ENCODE measurements at places on chromosomes 2 and 18.

GRCh38 chr2:183126635-183127034, 2.4 kb downstream of the NUP35 start:
- no peak for DNase-seq

DNA sequence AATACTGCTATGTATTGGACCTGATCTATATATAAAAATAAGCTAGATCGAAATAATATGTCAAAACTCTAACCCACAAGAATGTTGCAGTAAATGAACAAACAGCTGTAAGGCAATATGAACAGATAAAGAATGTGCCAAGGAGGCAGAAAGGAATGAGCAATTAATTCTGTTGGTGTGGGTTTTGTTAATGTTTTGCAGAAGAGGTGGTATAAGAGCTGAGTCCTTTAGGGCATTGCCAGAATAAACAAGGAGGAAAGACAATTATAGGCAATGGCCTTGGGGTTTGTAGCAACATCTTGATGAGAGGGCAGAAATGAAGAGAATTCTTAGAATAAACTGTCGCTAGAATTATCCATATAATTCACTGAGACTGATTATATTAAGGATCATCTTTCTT, 240.9 kb upstream of the GULP1 start:
- DNase-seq, result peak; percentile 84

DNA sequence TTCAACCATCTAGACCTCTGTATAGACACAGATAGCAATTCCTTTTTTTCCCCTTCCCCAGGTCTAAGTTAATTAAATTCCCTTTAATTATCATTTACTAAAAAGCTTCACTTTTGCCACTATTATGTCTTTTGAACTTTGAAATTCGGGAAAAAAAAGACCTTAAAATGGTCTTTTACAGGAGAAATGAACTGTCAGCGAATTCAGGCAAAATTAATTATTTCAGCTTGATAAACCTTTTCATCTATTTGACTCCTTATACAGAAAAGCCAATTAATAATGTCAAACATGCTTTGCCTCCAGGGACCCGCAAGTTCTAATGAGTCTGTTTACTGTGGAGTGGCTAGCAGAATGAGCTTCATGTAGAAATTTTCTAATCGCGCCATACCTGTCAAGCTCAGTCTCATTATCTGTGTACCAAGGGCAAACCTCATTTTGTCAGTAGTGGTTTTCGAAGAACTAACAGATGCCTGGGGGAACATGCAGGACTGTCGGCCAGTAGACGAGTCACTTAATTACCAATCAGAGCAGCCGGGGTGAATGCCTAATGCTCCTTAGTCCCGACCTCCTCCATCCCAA, 287.7 kb downstream of the INSIG2 start:
- no peak for DNase-seq

DNA sequence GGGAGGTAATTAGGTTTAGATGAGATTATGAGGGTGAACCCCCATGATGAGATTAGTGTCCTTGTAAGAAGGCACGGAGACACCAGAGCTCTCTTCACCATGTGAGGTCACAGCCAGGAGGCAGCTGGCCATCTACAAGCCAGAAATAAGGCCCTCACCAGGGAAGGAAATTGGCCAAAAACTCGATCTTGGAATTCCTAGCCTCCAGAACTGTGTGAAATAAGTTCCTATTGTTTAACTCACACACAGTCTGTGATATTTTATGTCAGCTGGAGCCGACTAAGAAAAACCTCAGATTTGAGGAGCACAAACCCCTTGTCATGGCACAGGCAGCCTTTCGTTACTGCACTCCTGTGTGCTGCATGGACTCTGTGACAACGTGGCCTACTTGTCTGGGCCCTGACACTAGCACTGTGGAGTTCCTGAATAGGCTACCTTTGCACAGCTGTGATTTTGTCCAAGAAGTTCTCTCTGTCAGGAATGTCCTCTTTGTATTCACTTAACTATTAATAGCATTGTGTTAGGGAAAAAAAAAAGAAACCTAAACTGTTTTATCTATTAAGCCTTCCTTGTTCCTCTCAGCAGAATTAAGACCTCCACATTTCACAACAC, 319.8 kb downstream of the TDRD15 start:
- DNase-seq, result peak; percentile 4

DNA sequence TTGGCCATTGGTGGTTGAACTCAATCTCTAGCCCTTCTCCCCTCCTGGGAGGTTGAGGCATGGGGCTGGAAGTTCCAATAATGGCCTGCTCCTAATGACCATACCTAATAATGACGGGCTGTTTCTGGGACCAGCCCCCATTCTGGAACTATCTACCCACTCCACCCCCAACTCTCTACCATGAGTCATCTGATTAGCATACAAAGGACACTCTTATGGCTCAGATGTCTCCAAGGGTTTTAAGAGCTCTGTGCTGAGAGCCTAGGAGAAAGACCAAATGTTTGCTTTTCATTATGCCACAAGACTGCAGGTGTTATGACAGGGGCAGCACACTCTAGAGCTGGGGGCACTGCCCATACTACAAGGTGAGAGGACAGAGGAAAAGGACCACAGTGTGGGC, 137.0 kb upstream of the NCKAP5 start:
- peak; percentile 30 for DNase-seq

- DNase-seq, result peak; percentile 78
Observed at GRCh38 chr2:134408386-134408785, 154.5 kb downstream of the MGAT5 start.

GRCh38 chr2:218569661-218570500, 1.2 kb downstream of the CNOT9 start:
- DNase-seq, result peak; percentile 48

DNA sequence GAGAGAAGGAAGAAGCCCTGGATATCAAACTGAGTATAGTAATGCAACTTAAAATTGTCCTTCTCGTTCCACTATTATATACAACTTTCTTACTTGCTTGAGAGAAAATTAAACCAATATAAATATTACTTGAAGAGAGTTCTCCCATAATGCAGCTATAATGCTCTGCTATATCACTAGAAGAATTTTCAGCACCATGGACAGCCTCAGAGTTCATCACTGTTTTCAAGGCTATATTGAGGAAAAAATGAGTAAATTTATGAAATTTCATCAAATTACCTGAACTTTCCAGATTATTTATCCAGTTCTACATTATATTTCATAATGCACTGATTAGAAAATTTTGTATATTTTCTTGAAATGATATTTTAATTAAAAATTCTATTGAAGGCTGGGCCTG, 1053.5 kb upstream of the FAM98A start:
- peak; percentile 7 for DNase-seq

DNA sequence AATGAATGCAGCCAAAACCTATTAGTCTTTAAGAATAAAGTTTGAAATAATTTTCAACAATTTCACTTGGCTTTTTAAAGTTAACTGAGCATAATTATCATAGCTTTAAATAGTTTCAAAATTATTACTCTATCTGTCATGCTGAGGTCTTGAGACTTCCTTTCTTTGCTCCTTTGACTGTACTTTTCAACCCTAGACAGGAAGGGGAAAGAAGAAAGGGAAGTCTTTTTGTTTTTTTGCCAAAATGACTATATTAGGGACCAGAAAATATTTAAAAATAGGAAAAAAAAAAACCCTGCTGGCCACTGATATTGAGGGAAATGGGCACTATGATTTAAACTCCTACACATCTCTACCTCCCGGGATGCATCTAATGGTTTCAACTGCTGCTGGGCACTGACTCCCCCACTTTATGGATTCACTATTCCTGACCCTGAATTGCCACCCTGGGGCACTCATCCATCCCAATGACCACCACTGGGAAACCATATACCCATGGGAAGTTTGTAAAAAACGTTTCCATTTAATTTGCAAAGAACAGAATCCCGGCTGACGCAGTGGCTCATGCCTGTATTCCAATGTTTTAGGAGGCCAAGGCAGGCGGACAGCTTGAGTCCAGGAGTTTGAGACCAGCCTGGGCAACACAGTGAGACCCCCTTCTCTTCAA, 50.5 kb downstream of the GAREM1 start:
- DNase-seq, result no peak

GRCh38 chr2:136034629-136035028, 49.2 kb upstream of the DARS1 start:
- DNase-seq, result no peak

DNA sequence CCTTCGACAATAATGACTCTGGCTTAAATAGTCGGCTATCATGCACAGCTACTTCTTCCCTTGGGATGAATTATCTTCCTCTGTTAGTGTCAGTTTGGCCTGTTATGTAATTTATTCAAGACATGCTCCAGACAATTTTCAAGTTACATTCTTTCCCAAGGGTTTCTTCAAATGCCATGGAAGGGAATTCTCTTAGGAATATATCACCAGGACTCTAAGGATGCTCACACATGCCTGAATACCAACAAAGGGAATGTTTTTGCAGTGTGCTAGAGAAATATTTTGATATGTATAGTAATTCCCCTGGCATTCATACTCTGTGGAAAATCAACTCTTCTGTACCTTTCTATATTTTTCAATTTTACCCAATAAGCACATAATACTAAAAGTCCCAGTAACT, 286.0 kb upstream of the KYNU start:
- DNase-seq, result peak; percentile 52

DNA sequence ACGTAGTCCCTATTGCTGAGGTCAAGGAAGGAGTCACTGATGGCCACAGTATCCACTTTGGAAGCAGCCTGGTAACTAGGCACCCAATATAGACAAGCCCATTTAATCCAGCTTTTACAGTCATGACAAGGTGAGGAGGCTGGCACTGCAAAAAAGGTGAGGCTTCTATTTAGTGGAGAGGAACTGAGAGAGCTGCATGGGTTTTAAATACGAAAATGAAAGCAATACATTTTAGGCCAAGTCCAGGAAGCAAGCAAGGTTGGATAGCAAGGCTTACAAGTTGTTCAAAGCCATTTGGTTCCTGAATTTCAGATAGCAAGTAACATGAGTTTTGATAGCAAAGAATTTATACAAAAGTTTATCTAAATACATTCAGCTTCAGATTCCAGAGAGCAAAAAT, 80.4 kb downstream of the SGPP2 start:
- no peak for DNase-seq
